HuH-7.5 (cell line): ENCODE measurements at places on chromosomes 13 and 19.
A peak's percentile ranks its signal among the peaks of the same experiment; 100 is the strongest.

- peak; percentile 86 for DNase-seq
These were observed at the start of gene SCN1B for GRCh38 chr19:35030257-35031071. TSS of gene SCN1B (plus strand) at chr19:35030470. CDS start at chr19:35030821, 351 bp downstream.

GRCh38 chr13:89925107-89925506 is 1422.4 kb upstream of the MIR17HG start:
- DNase-seq = no peak

DNA sequence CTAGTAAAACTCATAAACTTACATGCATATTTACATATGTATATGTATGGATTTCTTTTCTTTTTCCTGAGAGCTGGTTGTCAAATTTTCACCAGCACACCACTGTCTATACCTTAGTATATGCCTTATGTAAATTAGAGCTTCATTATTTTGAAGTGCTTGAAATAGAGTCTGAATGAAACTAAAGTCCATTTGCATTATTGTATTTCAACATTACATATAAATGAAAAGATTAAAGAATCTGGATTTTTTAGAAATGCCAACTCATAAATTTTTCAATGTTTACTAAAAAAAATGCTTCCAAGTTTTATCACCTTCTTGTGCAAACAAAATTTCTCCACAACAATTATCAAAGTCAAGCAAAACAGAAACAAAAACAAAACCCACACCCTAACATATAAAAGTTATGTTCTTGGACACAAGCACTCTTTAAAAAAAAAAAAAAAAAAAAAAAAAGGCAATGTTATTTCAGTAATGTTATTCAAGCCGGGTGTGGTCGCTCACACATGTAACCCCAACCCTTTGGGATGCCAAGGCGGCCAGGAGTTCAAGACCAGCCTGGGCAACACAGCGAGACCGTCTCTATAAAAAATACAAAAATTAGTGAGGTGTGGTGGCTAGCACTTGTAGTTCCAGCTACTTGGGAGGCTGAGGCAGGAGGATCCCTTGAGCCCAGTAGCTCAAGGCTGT is 18.3 kb downstream of the MED26 start:
- no peak for DNase-seq

DNA sequence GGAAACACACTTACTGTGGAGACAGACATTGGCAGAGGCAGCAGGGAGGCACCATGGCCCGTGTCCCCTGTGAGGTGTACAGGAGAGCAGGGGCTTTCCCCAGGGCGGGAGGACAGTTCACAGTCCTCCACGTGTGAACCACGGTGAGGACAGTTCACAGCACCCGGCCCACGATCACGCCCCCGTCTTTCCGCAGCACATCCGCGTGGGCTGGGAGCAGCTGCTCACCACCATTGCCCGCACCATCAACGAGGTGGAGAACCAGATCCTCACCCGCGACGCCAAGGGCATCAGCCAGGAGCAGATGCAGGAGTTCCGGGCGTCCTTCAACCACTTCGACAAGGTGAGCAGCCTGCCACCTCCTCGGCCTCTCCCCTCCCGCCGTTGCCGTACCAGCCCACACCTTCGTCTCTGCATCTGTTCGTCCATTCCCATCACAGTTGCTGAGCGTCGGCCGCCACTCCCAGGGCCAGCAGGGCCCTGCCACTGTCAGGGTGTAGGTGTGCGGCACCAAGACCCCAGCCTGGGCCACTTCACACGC is 17.4 kb downstream of the CAPN12 start:
- no peak for DNase-seq

- DNase-seq = no peak
These were observed 9.4 kb downstream of the SIRT6 start for GRCh38 chr19:4172861-4173473.
